Stimulated activated CD8-positive, alpha-beta memory T cell treated with anti-CD3 and anti-CD28 coated beads, Interleukin-12 subunit alpha, Interleukin-12 subunit beta, amount 100 ng/mL, for 1 hour (primary cell): ENCODE measurements at places on chromosomes 3 and 15.

DNA sequence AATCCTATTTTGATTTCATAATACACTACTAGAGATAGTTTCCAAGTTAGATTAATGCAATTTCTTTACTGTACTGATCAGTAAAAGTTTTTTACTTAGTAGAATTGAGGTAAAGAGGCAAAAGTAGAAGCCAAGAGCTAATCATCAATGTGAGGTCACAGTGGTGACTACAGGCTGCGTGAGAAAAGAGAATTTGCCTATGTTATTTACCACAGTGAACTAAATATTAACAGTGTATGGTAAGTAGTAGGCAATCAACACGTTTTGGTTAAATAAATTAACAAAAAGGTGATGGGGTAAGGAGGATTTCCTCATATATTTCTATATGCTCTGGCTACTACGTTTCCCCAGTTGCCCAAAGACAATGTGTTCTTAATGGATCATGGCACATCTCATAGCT, 202.2 kb upstream of the CMC1 start:
- no peak for DNase-seq

GRCh38 chr3:188148318-188148717, 5.6 kb upstream of the LPP start:
- no peak for DNase-seq

DNA sequence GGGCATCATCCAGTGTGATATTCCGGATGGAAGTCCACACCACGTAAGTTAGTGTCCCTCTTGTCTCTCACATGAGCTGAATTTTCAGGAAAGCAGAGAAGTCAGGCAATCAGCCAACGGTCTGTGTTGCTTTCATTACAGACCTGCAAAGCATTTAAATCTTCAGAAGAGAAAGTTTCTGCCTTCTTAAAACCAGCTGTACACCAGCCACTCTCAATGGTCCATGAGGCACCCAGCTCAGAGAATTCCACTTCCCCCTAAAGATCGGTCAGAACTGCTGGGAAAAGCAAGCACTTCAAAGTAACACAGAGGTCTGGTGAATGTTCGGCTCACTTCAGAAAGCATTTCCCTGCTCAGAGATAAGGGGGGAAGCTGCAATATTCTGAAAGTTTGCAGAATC, 903.7 kb downstream of the EPHA3 start:
- no peak for DNase-seq

GRCh38 chr15:19987389-19988048, 554.1 kb downstream of the GOLGA6L6 start:
- no peak for DNase-seq

DNA sequence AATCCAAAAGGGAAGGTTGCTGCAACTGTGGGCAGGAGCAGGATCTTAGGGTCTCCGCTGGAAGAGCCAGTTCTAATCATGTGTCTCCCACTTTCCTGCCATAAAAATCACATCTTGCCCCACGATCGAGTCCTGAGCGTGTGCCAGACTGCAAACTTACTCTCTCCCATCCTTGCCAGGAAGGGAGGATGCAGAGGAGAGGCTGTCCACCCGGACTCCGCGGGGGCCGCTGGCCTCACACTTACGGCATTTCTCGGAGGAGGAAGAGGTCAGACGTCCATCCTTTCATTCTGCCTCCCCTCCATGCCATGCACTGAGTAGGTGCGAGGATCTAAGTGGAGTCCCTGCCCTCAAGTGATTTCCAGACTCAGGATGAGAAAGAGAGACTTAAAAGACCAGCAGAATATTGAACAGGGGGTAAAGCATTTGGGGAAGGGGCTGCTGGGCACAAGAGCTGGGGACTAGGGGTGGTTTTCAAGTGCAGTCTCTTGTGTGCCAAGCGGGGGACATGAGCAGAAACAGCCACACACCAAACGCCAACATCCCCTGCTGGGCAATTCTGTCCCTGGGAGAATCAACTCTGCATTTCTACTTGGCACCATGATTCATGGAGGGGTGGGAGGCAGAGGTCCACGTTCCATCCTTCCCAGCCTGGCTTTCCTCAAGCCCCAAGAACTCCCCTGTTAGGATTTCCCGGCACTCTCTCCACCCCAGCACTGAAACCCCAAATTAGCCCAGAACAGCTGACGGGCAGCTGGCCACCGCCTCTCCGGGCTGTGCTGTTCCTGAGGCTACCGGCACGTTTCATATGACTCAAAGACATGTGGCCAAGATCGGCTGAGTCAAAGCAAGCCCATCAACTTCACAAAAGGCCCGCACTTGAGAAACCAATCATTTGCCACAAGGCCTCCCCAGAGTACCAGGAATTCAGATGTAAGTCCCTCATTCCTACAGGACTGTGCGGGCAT, 11.6 kb downstream of the OXTR start:
- DNase-seq, result no peak

DNA sequence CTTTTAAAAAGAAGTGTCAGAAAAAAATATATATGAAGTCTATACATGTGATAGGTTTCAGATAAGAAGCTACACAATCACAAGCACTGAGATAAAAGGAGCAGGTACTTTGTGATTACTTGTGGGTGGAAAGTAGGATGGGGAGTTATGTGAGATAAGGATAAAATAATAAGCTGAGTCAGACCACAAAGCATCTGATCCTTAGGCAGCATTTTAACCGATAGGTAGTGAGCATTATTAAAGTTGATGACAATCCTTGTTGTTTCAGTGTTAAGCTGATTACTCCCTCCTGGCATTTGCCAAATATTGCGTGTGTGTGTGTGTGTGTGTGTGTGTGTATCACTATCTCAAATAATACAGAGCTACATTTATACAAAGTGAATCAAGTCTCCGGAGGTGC, 483.1 kb downstream of the NAALADL2 start:
- DNase-seq, result no peak

DNA sequence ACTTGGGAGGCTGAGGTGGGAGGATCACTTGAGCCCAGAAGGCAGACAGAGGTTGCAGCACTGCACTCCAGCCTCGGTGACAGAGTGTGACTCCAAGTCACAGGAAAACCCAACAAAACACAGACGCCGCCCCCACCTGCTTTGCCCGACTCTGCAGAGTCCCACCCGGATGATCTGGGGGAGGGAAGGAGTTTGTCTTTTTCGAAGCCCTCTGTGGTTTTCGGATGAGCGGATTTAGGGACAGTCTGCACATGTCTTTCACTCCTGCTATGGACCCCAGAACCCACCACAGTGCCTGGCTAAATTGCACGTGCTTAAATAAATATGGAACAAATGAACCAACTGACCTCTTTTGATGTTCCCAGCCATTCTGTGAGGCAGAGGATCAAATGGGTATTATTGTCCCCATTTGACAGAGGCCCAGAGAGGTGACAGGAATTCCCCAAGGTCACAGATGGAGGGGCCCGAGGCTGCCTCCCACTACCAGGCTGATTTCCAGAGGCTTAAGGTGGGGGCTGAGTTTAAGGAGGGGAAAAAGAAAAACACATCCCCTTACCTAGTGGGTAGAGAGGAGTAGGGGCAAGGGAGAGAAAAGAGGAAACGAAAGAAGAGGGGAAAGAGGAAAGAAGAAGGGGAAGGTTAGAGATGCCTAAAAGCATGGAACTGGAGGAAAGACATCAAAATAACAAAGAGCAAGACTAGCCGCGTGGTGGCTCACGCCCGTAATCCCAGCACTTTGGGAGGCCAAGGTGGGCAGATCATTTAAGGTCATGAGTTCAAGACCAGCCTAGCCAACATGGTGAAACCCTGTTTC, 59.4 kb upstream of the TFRC start:
- DNase-seq, result no peak

- no peak for DNase-seq
Observed at GRCh38 chr15:27742751-27743477, 356.2 kb downstream of the OCA2 start.

- peak; percentile 59 for DNase-seq
Observed at GRCh38 chr3:50316657-50317242, 5.8 kb downstream of the HYAL2 start.

GRCh38 chr15:45333550-45333949, 44.8 kb downstream of the GATM start:
- DNase-seq, result no peak

DNA sequence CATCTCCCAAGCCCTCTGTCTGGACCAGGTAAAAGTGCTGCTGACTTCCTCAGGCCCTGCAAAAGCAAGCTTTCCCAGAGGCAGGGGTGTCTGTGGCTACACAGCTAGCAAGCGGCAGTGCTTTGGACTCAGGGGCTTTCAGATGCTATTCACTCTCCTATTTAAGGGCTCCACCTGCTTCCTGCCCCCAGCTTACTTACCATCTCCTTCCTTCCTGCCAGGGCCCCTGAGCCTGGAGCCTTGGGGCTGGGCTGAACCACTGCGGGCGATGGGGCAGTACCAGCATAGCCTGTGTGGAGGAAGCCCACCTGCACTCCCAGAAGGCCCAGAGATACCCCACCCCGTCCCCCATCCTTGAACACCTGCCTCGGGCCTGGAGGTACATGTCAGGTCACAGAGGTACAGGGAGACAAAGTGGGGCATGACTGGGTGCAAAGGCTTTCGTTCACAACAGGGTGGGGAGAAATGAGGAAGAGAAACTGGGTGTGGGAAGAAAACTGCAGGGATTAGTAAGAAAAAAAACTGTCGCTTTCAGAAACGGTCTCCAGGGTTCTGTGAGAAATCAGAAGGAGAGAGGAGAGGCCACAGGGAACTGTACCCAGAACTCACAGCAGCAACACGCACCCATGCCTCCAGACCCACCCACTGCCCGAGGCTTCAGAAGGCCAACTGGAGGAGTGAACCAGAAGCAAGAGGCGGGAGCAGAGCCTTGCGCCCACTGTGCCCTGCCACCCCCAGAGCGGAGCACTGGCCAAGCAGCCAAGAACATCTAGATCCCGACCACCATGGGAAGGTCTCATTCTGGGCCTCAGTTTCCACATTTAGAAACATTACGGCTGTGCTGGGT, 49.5 kb downstream of the CCDC12 start:
- DNase-seq, result no peak

GRCh38 chr3:19432669-19433068, 284.4 kb downstream of the KCNH8 start:
- DNase-seq, result no peak

- no peak for DNase-seq
Observed at GRCh38 chr3:56629047-56629446, 54.0 kb downstream of the TASOR start.

- no peak for DNase-seq
Observed at GRCh38 chr15:50252556-50252955, 13.0 kb downstream of the HDC start.

DNA sequence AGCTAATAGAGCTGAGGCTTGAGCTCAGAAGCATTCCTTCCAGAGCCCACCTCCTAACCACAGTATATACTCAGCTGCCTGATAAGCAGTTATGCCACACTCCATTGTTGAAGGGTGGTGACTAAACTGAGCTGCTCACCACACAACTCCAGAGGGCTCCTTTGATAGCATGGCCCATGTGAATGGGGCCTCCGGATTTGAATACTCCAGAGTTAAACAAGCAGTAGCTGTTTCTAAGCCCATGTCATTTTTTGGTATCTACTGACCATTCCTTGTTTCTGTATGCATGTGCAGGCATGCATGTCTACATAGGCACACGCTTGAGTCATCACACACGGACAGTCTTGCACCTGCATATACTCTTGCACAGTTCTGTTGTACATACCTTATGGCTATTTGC, 28.9 kb downstream of the IGSF10 start:
- DNase-seq, result no peak

GRCh38 chr3:51396401-51396800, 5.3 kb downstream of the RBM15B start:
- no peak for DNase-seq

GRCh38 chr3:143321058-143321769, 201.6 kb downstream of the CHST2 start:
- no peak for DNase-seq

DNA sequence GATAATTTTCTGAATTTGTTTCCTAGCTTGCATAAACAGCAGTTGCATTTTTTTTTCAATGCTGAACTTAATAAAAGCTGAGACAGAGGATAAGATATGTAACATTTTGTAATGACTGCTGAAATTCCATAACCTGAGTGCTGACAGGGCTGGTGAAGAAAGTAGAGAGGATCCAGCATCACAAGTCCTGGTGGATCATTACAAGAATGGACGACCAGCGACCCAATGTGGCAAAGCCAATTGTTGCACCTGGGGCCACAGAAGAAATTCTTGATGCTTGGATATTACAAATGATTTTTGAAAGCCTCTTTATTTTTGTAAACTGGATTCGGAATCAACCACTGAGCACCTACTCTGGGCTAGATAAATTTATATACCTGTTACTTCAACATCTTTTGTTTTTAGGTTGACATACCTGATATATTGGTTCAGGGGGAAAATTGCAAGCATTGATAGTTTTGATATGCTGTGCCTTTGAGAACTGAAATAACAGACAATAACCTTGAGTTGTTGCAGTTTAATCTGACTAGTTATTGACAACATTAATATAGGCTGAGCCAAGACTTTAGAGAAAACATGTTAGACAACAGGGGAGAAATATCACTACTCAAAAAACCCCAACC, 3.9 kb upstream of the ACTL6A start:
- DNase-seq, result no peak

DNA sequence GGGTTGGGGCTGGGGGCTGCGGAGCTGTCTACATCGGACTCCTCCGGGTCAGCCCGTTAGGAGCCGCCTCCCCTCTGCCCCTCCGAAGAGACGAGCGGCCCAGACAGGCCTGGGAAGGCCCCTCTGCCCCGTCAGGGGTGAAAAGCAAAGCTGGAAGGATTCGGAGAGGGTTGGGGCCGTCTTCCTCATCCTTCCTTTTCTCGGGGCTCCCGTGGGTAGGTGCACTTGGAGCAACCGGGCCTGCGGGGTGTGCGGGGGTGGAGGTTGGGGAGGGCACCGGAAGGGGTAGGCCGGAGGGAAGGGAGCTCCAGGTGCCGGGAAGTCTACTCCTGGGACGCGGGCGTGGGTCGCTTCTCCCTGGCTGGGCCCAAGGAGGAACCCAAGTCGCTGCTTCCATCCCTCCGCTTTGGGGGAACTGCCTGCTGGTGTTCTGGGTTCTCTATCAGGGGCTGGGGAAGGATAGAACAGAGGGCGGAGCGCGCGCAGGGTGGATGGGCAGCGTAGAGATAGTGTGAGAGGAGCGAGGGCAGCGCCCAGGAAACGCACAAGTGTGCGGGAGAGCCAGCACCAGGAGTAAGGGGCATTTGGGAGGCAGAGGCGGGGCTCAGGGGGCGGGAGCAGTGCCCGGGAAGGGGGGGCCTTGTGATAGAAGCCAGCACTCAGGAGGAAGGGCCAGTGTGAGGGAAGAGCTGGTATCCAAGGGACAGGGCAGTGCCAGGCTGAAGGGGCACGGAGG, 590 bp downstream of the POLR2H start:
- peak; percentile 10 for DNase-seq

DNA sequence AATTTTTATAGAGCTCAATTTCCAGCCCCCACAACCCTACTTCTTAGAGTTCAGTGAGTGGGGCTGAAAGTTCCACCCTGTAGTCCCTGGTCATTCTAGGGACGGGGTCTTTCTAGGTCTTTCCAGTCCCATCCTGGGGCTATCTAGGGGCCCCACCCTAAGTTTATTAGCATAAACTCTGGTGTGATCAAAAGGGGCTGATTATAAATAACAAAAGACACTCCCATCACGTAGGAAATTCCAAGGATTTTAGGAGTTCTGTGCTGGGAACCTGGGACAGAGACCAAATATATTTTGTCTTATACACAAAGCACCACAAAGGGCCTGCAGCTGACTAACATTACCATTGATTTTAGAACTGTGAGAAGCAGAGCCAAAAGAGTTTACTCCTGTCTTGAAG, 41.9 kb downstream of the RAD54L2 start:
- no peak for DNase-seq

GRCh38 chr3:112116748-112117186, 16.3 kb downstream of the GCSAM start:
- DNase-seq, result no peak
